ENCODE measurements at places on chromosomes 11 and 22. TPM values are rescaled to one million over a fixed set of nuclear protein-coding genes. Genes with fewer than 3 reads are reported as not detected.

Gene FHIP1B
- 20.5 TPM for total RNA-seq

Gene APOBEC3A
- total RNA-seq = not detected

Gene TCIRG1
- total RNA-seq = 51.0 TPM

Gene OR4A16
- not detected for total RNA-seq

Gene OR51D1
- total RNA-seq = not detected

Gene SYT7
- 10.8 TPM for total RNA-seq

Gene PKP3
- total RNA-seq = 373 TPM

Gene LDHAL6A
- not detected for total RNA-seq

Gene IGLL1
- total RNA-seq = not detected

Gene IL10RA
- total RNA-seq = not detected

Gene TRIM49
- total RNA-seq = not detected

Gene TMEM86A
- total RNA-seq = 0.72 TPM

Gene UBQLNL
- total RNA-seq = not detected

Gene CALCA
- not detected for total RNA-seq

Gene OR4D10
- total RNA-seq = not detected

Gene TSPAN18
- not detected for total RNA-seq

Gene CHRDL2
- total RNA-seq = not detected

Gene POU2AF2
- total RNA-seq = not detected

Measured in hair follicular keratinocyte (primary cell).